Hepatic stellate cell (primary cell): ENCODE measurements at places on chromosomes 11 and 22.

- no peak for DNase-seq
Measured at GRCh38 chr11:65362320-65362931, 7.9 kb downstream of the TIGD3 start.

DNA sequence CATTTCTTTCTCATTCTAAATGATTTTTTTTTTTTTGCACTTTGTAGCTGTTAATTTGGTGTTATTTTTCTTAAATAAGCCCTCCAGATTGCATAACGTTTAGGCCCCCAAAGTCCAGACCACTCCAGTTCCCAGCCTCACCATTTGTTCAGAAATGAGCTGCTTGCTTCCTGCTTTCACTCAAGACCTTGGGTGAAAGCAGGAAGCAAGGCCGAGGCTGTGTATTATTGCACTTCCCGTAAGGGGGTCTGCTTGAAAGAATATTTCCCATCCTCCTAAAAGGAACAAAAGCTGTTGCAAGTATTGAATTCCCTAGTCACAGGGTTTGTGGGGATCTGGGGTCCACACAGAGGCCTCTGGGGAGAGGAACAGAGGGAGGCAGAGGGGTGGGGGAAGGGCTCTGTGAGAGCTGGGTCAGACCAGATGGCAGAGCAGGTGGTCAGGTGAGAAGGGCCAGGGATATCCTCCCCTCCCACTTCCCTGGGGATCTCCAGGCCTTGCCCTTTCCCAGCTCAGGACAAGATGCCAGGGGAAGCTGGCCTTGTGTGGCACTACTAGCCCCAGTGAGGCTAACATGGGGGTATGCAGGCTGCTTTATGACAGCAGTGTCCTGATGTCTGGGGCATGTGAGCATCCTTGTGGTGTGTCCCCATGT is 51.6 kb upstream of the MYEOV start:
- DNase-seq, result no peak

DNA sequence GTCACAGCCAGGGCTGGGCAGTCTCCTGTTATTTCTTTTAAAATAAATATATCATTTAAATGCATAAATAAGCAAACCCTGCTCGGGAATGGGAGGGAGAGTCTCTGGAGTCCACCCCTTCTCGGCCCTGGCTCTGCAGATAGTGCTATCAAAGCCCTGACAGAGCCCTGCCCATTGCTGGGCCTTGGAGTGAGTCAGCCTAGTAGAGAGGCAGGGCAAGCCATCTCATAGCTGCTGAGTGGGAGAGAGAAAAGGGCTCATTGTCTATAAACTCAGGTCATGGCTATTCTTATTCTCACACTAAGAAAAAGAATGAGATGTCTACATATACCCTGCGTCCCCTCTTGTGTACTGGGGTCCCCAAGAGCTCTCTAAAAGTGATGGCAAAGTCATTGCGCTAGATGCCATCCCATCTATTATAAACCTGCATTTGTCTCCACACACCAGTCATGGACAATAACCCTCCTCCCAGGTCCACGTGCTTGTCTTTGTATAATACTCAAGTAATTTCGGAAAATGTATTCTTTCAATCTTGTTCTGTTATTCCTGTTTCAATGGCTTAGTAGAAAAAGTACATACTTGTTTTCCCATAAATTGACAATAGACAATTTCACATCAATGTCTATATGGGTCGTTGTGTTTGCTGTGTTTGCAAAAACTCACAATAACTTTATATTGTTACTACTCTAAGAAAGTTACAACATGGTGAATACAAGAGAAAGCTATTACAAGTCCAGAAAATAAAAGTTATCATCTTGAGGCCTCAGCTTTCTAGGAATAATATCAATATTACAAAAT is 13.4 kb downstream of the OR51B4 start:
- DNase-seq, result peak; percentile 16

DNA sequence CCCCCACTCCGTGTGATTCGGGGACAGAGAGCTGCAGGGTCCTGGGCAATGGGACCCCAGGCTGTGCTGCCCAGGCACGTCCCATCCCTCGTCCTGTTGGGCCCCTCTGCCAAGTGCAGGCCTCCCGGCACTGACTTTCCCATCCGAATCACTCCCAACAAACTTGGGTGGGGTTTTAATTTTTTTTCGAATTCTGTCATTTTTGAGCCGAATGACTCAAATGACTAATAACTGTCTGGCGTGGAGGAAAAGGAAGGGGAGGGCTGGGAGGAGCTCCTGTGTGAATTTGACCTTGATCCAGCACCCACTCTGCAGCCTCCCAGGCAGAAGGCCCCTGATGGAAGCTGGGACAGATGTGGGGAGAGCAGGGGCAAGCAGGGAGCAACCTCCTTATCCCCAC is 1173.2 kb downstream of the BRD1 start:
- no peak for DNase-seq

DNA sequence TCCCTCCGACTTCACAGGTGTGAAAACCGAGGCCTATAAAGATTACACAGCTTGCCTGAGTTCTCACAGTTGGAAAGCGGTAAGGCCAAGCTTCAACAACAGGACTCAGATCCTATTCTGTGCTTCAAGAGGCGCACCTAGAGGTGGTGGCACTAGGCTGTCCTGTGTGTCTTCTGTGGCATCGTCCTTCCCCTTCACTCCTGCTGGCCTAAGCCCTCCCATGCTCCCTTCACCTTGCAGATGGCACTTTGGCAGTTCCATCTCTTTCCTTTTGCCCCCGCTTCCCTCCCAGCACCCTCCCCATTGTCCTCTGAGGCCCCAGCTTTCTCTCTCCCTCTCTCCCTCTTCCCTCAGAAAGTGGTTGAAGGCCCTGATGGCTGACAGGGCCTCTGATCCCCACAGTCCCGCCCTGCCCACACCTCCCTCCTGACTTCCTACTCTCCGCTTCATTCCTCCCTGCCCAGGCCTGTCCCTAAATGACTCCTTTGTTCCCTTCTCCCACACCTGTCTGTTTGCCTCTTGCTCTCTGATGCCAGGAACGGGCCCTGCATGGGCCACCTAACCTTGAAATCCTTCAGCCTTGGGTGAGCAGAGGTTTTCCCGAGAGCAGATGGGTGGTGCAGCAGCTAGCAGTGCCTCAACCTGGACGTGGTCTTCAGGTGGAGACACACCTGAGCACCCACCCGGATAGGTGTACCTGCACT is 5.8 kb downstream of the TRIM29 start:
- DNase-seq, result no peak

- DNase-seq, result no peak
Measured at GRCh38 chr11:66715346-66716085, 13.5 kb downstream of the SPTBN2 start.

- DNase-seq, result no peak
Measured at GRCh38 chr11:17434108-17434507, 42.5 kb downstream of the ABCC8 start.

DNA sequence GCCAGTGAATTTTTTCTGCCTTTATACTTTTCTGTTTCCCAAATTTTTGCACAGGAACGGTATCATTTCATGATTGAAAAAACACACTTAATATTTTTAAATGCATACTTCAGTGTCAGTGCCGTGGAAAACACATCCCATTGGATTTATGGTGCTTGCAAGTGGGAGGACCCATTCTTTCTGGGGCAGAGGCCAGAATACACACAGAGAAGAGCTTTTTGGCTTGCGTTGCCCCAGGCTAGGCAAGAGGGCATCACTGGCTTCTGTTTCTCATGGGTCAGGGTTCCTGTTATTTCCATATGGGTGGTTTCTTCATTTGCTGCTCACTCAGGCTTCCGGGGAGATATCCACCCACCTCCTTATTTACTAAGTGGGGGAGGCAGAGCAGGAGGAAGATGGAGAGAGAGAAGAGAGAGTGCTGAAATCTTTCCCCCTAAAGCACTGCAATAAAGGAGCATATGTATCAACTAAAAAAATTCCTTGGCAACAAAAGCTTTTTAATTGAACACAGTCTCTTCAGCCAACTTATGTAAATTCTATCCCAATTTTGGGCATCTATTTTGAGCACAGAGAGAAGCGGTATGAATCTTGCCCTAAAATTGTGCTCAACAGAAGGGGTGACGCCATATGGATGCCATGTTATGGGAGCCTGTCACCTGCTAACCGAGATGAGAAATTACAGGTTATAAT is 66.0 kb upstream of the KIRREL3 start:
- no peak for DNase-seq

DNA sequence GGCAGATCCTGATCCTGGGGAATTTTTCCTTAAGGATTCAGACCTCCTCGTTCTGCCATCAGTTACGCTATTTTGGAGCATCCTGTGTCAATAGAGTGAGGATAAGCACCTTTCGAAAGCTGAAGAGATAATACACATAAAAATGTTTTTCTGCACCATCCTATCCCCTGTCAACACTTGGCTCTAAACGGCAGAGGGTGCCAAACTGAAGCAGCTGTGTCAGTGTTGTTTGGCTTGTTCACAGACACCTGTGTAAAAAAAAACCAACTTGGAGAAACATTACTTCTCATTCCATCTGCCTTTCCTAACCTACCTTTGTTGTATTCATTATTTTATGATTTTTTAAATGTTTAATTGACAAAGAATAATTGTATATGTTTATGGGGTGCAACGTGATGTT is 417.0 kb upstream of the DDI1 start:
- no peak for DNase-seq

DNA sequence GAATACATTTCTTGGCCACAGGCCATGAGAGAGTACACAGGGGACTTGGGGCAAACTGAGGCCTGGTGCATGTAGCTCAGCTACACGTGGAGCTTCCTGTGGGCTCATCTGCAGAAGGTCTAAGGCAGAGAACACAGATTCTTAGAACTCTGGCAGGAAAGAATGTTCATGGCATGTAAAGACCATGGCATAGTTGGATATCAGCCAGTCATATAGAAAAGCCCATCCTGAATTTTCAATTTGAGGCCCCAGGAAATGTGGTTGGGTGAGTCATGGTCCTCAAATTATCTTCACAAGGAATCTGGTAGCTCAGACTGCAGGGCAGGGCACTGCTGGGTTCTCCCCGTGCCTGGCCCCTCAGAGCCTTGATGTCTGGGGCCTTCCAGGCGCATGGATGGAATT is 13.7 kb upstream of the ST3GAL4 start:
- DNase-seq, result peak; percentile 70

DNA sequence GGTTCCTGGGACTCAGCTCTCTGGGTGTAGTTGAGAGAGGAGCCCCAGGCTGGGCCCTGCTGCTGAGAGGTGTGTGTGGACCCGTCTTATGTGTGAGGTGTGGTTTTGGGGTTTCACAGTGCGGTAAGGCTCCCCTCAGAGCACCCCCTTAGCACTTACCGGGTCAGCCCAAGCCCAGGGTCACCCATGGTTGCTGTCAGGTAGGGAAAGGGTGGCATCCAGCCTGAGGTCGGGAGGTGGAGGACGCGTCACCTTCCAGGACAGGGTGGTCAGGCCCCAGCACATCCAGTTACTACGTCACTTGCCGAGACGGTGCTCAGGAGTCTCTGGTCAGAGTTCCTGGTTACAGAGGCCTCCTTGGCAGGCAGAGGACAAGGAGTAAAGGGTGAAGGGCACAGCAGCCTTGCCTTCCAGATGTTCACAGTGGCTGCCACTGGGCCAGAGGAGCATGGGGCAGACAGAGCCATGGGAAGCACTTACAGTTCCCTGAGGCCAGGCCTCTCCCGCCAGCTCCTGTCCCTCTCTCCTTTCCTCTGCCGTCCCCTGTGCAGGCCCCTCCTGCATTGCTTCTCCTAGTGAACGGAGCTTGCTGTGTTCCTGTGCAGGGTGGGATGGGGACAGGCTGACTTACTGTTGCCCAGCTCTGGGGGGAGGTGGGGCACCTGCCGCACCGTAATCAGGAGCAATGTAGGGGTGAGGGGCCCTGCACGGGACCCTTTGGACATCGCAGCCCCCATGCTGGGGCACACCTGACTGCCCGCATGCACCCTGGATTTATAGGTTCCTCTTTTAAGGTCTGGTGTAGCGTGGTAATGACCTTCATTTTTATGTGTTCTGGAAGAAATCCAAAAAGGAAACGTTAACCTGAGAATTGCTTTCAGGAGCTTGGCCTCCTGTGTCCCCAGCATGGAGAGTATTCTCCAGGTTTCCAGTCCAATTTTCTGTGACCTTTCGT is 285.9 kb downstream of the TBC1D22A start:
- DNase-seq, result no peak

DNA sequence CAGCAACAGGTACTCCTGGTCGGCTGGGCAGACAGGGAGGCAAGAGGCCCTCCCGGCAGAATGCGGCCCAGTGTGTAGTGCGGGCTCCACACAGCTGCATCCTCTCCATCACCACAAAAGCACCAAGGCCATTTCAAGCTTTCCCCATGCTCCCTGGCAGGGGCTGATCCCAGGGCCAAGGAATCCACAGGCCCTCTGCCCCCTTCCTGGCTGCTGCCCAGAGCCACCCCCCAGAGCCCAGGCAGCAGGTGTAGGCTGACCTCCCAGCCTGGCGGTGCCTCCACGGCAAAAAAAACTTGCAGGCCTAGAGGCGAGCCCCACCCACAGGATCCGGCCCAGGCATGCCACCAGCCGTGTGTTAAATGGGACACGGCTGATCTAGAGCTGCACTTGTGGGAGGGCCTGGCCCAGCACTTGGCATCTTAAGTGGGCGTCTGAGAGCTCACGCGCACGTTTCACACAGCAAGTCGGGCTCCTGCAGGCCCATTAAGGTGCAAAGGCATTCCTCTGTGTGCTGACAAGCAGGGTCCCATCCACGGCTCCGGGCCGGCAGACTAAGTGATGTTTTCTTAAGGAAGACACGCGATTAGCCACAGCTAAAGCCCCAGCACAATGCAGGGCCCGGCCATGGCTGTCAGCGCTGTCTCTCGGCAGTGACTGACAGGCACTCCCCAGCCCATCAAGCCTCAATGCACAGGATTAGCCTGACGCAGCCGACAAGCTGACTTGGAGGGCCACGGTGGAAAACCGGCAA is 19.8 kb upstream of the GNB1L start:
- DNase-seq, result no peak

GRCh38 chr11:62146476-62147200 is 22.8 kb downstream of the INCENP start:
- DNase-seq, result no peak

GRCh38 chr11:68542617-68543016 is 82.1 kb downstream of the PPP6R3 start:
- peak; percentile 59 for DNase-seq

DNA sequence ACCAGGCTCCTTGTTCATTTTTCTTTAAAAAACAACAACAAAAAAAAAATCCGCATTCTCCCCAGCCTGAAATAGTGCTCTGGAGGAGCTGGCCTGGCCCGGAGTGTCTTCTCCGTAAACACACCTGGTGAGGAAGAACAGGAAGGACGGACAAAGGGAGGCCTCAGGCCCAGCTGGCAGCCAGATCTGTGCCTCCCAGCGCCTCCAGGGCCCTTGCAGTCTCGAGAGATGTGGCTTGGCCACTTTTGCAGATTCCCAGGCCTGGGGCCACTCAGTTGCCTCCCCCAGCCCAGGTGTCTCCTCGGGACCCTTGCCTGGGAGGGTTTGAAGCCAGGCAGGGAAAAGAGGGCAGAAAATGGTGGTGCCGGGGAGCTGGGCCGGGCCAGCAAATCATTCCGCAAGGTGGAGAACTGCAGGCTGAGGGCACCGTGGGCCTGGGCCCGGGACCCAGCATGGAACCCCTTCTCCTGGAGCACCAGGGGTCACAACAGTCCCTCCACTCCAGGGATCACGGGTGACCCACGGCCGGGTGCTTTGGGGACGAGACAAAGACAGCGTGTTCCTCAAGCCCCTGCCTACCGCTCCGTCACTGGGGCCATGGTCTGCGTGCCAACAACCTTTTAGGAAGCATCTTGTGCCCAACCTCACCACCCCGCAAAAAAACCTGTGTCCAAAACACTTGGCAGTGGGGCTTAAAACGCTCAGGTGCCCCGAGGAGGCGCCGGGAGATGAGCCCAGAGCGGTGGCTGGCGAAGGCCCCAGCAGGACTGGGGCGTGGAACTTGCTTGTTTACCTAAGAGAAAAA is 67.1 kb upstream of the WNT7B start:
- no peak for DNase-seq
